Caco-2 (cell line): ENCODE measurements at places on chromosomes 2 and 18. TPM values are rescaled to one million over a fixed set of nuclear protein-coding genes. Genes with fewer than 3 reads are reported as not detected.

- no peak for DNase-seq
- H3K4me1 ChIP-seq, result no peaks in the 10 kb centered on the region
- H3K27ac ChIP-seq, result no peak overlapping the region
- no peaks in the 10 kb centered on the region; the same call in 1 of the 2 replicates for H3K36me3 ChIP-seq
- H3K27me3 ChIP-seq, result no peaks in the 10 kb centered on the region
Observed at GRCh38 chr2:173238831-173239230, 115.8 kb upstream of the CDCA7 start.

- peaks cover 16% of the 10 kb centered on the region for H3K4me1 ChIP-seq
- DNase-seq, result no peak
- no peak overlapping the region for H3K27ac ChIP-seq
- H3K36me3 ChIP-seq, result no peaks in the 10 kb centered on the region; the same call in 1 of the 2 replicates
- H3K4me3 ChIP-seq, result no peak overlapping the region
- H3K27me3 ChIP-seq, result no peaks in the 10 kb centered on the region
Observed at GRCh38 chr18:12836551-12836950, 47.5 kb downstream of the PTPN2 start.

GRCh38 chr18:42649331-42650035 lies 466.0 kb downstream of the RIT2 start:
- no peak for DNase-seq
- H3K4me1 ChIP-seq, result no peaks in the 10 kb centered on the region
- H3K36me3 ChIP-seq, result no peaks in the 10 kb centered on the region
- H3K27ac ChIP-seq, result no peak overlapping the region
- H3K4me3 ChIP-seq, result no peak overlapping the region
- no peaks in the 10 kb centered on the region for H3K27me3 ChIP-seq

DNA sequence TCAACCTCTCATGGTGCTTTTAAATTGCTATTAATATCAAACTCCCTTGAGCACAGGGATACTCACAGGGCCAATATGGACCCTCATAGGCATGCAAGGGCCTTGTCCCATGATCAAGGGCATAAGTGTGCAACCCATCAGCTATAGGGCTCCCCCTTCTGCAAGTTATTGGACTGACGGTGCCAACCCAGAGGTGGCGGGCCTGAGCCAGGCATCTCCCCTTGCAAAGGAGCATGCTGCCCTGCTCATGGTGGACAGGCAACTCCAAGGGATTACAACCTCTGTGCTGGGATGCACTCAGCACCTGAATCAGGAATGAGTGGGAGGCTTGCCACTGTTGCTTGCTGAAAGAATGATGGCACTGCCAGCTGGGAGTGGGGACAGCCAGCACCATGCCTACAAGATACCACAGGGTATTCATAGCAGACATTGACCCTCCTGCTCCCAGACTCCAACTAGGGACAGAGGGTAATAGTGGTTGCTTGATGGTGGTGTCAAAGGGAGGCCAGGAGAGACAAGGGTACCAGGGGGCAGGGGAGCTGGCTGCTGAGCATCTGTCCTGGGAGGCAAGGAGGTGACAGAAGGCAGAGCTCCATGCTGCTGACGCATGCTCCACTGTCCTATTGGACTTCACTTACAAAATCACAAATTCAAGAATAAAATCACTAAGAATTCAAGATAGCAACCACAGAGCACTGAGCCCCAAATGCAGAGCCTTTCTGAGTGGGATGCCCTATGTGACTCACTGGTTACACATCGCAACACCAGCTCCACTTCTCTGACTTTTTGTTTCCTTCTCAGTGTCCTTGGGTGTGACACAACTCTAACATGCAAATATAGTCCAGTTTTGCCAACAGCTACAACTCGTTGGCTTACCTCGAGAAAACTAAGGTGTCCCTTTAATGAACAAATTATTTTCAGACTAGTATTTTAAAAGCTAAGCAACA lies 157.1 kb upstream of the CCDC150 start:
- no peaks in the 10 kb centered on the region for H3K36me3 ChIP-seq
- no peaks in the 10 kb centered on the region; the same call in 1 of the 2 replicates for H3K27me3 ChIP-seq
- H3K4me3 ChIP-seq, result no peak overlapping the region
- no peaks in the 10 kb centered on the region for H3K4me1 ChIP-seq
- no peak for DNase-seq
- H3K27ac ChIP-seq, result no peak overlapping the region

GRCh38 chr2:100180503-100180902 lies 38.1 kb upstream of the AFF3 start:
- no peak for DNase-seq
- H3K4me1 ChIP-seq, result no peaks in the 10 kb centered on the region

DNA sequence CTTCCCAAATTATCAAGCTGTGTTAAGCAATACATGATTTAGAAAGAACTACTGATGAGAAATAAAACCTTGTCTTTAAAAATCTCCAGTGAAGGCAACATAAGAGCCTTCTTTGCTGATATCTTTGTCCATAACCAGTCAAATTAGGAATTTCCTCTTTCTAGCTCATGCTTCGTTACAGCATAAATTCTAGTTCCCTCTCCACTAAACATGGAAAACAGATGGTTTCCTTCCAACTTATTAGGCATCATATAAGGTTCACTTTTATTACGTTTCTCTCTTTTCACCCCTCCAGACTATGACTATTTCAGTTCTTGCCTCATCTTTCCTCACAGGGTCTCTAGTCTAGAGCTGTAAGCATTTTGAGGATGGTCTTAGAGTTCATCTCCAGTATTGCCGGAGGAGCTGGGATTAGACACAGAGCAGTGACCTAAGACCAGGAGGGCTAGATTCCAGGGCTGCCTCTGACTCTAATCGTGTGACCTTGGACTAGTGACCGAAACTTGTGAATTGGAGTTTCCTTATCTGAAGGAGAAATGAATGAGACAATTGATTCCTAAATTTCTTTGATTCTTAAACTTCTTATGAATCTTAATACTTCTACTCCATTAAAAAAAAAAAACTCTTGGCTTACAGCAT lies 195.5 kb upstream of the APCDD1 start:
- no peak overlapping the region for H3K27ac ChIP-seq
- H3K36me3 ChIP-seq, result no peaks in the 10 kb centered on the region
- H3K4me3 ChIP-seq, result no peak overlapping the region
- no peak for DNase-seq
- no peaks in the 10 kb centered on the region for H3K27me3 ChIP-seq
- no peaks in the 10 kb centered on the region for H3K4me1 ChIP-seq

- no peak overlapping the region for H3K27ac ChIP-seq
- no peaks in the 10 kb centered on the region for H3K4me1 ChIP-seq
- H3K4me3 ChIP-seq, result no peak overlapping the region
Observed at GRCh38 chr2:210536973-210537650, 19.3 kb upstream of the CPS1 start.

DNA sequence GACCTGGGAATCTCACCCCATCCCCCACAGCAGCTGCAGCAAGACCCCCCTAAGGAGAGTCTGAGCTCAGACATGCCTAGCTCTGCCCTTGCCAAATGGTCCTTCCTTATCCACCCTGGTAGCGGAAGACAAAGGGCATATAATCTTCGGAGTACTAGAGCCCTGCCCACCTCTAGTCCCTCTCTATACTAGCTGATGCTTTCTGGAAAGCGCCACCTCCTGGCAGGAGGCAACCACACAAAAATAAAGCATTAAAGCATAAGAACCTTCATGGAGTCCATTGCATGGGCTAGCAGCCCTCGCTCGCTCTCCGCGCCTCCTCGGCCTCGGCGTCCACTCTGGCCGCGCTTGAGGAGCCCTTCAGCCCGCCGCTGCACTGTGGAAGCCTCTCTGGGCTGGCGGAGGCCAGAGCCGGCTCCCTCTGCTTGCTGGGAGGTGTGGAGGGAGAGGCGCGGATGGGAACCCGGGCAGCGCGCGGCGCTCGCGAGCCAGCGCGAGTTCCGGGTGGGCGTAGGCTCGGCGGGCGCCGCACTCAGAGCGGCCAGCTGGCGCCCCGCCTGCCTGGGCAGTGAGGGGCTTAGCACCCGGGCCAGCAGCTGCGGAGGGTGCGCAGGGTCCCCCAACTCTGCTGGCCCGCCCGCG lies 941.2 kb downstream of the SUCLG1 start:
- H3K4me1 ChIP-seq, result no peaks in the 10 kb centered on the region
- H3K27me3 ChIP-seq, result no peaks in the 10 kb centered on the region
- no peaks in the 10 kb centered on the region for H3K36me3 ChIP-seq
- no peak overlapping the region for H3K27ac ChIP-seq
- no peak for DNase-seq

- H3K4me1 ChIP-seq, result no peaks in the 10 kb centered on the region
- H3K27me3 ChIP-seq, result no peaks in the 10 kb centered on the region
Observed at GRCh38 chr2:54271843-54272627, 16.0 kb upstream of the TSPYL6 start.

- DNase-seq, result no peak
- no peak overlapping the region for H3K4me3 ChIP-seq
- H3K27me3 ChIP-seq, result no peaks in the 10 kb centered on the region
Observed at GRCh38 chr2:212097001-212097400, 441.6 kb downstream of the ERBB4 start.

The RGPD3 gene
- 0.14 and 0.27 TPM in 2 replicates for total RNA-seq

The CENPA gene
- total RNA-seq, result 38.4 and 39.9 TPM in 2 replicates
